ENCODE measurements at places on chromosomes 3 and 15.

DNA sequence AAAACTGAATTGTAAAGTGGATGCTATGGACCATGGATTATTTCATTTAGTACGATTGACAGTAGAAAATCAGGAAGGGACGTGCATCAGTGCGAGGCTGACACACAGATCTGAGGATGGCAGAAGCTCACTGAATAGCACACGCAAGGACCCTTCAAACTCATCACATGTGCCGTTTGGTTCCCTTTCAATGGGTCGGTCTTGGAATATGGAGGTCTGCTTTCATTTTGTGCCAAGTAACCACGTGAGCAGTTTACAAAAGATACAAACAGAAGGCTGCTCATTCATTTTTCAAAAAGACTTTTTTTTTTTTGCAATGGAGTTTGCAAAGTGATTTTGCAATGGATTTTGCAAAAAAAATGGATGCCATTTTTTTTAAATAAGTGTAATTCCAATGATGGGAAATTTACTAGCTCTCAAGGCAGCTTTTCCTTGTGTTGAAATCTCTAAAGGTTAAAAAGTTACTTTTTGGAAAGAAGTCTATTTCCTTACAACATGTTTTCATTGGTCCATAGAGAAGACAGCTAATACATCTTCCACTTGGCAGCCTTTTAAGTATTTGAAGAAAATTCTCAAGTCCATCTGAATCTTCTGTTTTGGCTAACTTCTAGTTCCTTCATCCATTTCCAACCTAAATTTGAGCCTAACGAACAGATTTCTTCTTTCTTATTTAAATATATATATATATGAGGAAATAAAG, 392.3 kb upstream of the TPRG1 start:
- DNase-seq: no peak

GRCh38 chr3:59192473-59192872, 142.6 kb upstream of the CFAP20DC start:
- no peak for DNase-seq

DNA sequence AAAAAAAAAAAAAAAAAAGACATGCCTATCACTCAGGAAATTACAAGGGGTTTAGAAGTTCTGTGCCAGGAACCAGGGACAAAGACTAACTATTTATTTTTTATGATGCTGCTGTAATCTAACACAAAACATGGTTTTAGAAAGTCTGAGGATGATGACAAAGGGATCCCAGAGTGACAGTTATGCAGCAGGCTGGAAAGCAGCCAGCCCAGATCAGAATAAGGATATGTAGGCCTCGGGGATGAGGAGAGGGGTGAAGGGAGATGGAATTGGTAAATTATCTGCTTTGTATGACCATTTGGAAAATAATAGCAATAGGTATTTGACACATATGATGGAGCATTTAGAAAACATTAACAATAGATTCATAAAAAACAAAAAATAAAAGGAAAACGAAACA, 34.1 kb upstream of the NMD3 start:
- no peak for DNase-seq

DNA sequence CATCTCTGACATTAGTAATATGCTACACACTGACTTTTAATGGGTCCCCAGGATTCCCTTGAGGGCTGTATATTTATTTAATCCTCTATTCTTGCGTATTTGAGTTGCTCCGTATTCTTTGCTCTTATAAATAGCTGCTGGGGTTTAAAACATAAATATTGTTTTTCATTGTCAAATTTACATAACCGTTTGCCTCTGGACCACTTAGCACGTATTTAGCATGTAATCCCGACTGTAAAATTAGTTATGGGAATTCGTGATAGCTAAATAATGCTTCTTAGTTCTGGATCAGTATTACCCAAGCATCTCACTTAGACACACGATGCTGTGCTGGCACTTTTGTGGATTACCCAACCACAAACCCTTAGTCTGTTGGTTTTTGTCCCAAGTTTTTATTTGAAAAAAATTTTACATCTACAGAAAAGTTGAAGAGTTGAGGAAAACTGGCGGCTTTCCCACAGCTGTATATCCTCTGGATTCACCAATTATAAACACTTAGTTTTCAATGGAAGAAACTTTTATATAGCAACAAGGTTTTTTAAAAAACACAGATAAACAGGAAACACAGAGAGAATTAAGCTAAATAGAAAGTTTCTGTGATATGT, 296.8 kb upstream of the TPM1 start:
- DNase-seq: no peak

DNA sequence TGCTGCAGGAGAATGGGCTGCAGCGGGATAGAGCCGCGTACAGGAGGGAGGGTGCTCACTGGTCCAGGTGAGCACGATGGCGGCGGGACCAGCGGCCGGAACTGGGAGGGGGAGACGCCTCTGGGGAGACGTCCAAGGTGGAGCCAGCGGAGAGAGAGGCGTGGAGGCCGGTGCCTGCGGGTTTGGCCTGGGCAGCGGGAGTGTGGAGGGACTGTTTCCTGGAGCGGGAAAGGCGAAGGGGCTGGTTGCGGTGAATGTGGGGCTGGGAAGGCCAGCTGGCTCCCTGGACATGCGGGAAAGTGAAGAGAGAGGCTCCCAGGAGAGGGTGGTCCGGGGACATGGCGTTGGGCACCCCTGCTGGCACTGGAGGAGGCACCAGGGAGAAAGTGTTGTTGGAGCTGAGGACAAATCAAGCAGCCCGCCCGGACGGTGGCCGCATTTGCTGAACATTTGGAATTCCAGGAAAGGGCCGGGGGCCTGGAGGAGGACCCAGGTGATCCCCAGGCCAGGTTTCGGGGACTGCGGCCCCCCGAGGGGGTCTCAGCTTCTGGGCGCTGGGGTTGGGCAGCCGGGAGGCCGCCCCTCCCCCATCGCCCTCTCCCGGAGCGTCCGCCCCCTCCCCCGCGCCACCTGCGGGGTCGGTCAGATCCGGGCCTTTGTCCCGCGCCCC, 34.3 kb downstream of the DNAJB8 start:
- DNase-seq: no peak

DNA sequence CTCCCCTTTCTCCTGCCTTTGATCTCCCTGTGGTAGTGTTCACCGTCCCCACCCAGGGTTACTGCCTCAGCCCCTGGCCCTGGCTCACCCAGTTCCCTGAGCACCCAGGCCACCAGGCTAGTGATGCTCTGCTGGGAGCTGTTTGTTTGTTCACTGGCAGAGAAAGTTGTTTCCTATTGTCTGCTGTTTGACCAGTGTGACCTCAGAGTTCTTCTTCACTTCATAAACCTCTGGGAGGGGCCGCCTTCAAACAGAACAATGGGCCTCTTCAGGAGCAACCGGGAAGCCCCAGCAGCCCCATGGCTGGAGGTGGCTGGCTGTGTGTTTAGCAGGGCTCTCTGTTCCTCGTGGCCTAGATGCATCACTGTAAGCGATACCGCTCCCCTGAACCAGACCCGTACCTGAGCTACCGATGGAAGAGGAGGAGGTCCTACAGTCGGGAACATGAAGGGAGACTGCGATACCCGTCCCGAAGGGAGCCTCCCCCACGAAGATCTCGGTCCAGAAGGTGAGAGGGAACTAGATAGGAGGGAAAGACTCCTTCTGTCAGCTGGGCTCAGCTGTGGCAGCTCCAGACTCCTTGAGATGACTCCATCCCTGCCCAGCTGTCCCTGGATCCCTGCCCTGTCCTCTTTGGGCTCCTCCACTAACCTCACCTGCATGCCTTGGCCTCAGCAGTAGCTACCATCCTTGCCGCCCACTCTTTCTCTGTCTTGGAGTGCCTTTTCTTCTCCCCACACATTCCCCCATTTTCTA, 3.4 kb downstream of the CLK3 start:
- DNase-seq: no peak

DNA sequence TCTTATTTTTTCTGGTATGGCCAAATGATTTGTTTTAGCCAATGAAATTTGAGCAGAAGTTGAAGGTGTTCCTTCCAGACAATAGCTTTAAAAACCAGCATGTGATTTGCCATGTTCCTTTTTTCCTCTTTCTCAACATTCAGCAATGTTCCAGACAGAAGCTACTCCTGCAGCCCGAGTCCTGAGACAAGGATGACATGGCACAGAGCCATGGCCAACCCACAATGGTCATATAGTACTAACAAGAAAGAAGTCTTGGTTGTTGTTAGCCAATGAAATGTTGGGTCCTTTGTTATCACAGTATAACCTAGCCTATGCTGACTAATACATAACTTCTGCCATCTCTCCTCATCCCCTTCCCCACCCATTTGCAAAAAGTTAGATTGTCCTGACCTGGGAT, 211.1 kb upstream of the STT3B start:
- no peak for DNase-seq

GRCh38 chr3:174229916-174230315, 629.2 kb upstream of the NAALADL2 start:
- no peak for DNase-seq

- peak; percentile 71 for DNase-seq
Observed at GRCh38 chr3:121660356-121661171, at the start of gene HCLS1. Gene HCLS1 (minus strand): TSS chr3:121660903. CDS start chr3:121658347, 2,556 bp downstream.

- DNase-seq: no peak
Observed at GRCh38 chr15:33729653-33730052, 238.6 kb upstream of the CHRM5 start.

DNA sequence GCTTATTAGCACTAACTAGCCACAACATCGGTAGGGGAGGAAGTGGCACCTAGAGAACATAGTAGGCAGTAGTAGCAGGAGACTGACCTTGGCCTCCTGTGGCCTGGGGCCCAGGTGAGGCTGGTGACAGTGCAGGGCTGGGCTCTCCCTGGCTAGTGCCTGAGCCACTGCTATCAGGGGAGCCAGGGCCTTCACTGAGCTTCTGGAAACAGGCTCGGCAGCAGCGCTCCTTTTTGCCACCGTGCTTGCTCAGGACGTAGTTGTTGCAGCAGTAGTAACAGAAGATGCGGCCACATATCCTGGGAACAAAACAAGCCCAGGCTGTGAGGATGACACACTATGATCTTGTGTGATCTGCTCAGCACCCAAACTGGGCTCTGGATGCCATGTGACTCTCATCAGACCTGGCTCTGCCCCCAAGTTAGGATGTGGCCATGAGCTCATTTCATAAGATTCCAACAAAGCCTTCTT, 15.1 kb downstream of the CXCR6 start:
- DNase-seq: no peak

DNA sequence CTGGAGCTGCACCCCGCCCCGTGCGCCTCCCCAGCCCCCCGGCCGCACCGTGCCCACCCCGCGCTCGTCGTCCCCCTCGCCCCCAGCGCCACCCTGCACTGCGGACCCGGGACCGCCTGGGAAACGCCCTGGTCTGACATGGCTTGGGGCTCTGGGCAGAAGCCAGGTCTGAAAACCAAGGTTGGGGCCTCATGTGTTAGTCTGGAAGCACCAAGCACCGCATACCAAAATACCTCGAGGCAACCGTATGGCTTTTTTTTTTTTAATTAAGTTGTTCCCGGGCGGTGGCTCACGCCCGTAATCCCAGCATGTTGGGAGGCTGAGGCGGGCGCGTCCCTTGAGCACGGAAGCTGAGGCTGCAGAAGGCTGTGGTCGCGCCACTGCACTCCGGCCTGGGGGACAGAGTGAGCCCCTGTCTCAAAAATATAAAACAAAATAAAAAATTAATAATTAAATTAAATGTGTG, 91.5 kb upstream of the CHD2 start:
- DNase-seq: no peak

DNA sequence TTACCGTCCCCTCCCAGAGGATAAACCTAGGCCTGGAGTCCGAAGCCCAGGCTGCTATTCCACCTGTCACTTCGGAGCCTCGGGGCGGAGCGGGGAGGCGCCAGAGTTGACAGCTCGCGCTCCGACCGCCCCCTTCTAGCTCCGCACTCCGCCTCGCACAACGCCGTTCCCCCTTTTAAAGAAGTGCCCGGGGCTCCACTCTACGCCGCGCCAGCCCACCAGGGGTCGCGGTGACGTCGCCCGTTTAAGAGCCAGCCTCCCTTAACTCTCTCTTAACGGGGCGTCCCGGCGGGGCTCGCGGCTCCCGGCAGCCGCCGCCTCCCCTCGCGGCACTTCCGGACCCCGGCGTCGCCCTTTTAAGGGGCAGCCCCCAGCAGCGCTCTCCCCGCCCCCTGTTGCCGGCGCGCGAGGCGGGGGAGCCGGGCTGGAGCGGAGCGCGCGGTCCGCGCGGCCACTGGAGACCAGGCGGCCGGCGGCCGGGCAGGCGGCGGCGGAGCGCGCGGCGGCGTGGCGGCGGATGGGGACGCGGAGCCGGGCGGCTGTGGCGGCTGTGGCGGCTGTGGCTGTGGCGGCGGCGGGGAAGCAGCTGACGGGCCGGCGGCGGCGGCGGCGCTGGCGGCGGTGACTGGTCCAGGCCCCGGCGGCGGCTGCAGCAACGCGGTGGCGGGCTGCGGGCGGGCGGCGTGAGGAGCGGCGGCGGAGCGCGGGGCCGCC, at the start of gene INAFM2:
TSS of gene INAFM2 (plus strand) at position 454 of the 714 bp plus-strand sequence. CDS start 364 bp downstream, outside the sequence.
- peak; percentile 93 for DNase-seq

DNA sequence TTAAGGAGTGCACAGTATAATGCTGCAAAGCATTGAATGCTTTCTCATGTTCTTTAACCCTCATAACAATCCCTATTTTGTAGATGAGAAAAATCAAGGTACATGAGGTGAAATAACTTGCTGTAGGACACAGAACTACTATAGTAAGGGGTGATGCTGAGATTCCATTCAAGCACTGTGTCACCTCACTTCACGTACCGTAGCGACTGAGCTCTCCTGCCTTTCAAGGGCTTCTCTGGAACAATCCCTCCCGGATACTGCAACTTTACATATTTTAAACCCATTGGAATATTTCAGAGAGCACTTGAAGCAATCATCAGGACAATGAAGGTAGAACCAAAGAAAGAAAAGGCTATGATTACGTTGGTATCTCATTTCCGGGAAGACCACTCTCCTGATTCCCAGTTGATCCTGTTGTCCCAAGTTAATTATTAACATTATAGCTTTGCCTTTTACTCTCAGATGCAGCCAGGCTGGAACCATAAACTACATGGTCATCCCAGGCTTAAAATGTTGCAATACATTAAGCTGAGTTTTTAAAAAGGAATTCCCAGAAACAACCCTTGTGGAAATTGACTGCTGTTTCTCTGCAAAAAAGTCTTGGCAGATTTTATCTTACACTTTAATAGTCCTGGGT, 252.2 kb upstream of the IGF1R start:
- DNase-seq: no peak

- no peak for DNase-seq
Observed at GRCh38 chr3:140523600-140523999, 154.3 kb upstream of the TRIM42 start.

GRCh38 chr15:67241132-67241855, 13.2 kb downstream of the AAGAB start:
- DNase-seq: no peak

DNA sequence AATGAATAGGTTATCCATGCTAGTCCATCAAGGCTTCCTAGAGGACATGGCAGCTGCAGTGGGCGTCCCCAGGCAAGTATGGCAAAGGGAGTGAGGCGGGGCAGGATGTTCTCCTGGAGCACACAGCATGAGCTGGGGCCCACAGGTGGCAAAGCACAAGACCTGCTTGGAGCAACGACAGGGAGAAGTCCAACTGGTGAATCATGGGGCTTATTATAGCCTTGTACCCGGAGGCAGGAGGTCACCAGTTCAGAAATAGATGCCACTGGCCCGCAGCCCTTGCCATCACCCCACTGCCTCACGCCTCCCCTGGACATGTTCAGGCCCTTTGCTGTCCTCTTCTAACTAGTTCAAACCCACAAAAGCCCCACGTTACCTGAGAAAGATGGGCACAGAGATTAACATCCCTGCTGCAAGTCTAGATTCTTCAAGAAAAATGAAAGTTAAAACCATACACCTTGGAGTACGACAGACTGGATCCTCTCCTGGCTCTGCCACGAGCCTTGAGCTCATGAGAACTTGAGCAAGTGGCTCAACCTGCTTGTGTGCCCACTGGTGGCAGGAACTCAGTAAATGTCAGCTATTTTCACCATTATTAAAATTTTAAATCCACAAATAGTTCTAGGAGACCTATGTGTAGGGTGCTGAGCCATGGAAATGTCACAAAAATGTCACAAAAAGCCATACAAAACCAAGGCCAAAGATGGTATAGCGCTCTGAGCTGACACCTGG, 1.8 kb upstream of the SRGAP3 start:
- DNase-seq: no peak

- no peak for DNase-seq
Observed at GRCh38 chr15:56199038-56199437, 44.6 kb downstream of the RFX7 start.

Measured in natural killer cell treated with Interleukin-12 subunit alpha and Interleukin-12 subunit beta and Interleukin-15 and Interleukin-18, amount 100 ng/mL, for 72 hours (primary cell).